ENCODE measurements at places on chromosomes 2 and 18. TPM values are rescaled to one million over a fixed set of nuclear protein-coding genes. Genes with fewer than 3 reads are reported as not detected.

GRCh38 chr18:49476664-49477411 is 10.2 kb downstream of the C18orf32 start:
- DNase-seq = no peak

Gene SERPINB12
- not detected for total RNA-seq

GRCh38 chr18:70671889-70672565 is 383.2 kb downstream of the SOCS6 start:
- no peak for DNase-seq

DNA sequence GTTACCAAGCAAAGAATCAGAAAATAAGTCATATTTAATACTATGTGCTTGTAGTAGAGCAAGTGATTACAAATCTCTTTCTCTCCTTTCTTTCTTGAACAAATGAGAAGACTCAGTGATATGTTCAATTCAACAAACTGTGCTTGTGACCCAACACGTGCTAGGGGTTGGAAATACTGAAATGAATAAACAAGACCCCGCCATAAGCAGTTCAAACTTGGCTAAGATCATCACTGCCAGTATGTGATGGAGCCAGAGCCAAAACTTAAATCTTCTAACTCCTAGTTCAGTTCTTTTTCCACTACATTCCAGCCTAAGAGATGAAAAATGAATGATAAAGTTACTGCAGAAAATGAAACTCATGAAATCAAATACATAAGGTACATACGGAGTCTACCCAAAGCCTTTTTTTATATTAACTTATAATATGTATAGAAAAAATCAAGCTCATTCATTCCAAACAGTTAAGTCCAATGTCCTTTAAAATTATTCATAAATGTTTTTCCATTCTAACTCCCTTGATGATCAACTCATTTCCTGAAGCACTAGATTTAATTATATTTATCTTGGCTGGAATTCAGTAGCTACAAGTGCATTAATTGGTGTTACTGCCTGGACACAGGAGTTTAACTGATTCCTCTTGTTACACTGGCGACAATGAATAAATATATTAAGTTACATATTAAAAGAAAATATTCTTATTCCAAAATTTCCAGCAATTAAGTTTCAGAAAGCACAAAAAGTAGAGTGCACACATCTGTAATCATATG is 36.0 kb downstream of the GALNT3 start:
- DNase-seq = no peak

DNA sequence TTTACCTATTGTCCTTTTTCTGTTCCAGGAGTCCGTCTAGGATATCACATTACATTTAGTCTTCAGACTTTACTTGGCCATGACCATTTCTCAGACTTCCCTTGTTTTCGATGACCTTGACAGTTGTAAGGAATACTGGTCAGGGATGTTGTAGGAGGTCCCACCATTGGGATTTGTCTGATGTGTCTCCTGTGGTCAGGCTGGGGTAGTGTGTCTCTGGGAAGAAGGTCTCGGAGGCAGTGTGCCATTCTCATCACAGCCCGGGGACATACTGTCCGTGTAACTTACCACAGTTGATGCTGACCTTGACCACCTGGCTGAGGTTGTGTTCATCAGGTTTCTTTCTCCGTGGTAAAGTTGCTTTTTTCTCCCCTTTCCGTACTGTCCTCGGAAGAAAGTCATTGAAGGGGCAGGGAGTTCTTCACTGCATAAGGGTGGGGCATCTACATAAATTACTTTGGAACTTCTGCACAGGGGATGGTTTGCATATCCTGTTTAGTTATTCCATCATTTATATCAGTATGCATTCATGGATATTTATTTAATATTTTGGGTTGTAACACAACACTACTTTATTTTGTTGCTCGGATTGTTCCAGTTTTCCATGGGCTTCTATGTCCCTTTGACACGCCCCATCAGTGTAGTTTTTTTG is 41.2 kb downstream of the ZNF532 start:
- no peak for DNase-seq

Gene DNAH6
- total RNA-seq = 0.11 TPM

DNA sequence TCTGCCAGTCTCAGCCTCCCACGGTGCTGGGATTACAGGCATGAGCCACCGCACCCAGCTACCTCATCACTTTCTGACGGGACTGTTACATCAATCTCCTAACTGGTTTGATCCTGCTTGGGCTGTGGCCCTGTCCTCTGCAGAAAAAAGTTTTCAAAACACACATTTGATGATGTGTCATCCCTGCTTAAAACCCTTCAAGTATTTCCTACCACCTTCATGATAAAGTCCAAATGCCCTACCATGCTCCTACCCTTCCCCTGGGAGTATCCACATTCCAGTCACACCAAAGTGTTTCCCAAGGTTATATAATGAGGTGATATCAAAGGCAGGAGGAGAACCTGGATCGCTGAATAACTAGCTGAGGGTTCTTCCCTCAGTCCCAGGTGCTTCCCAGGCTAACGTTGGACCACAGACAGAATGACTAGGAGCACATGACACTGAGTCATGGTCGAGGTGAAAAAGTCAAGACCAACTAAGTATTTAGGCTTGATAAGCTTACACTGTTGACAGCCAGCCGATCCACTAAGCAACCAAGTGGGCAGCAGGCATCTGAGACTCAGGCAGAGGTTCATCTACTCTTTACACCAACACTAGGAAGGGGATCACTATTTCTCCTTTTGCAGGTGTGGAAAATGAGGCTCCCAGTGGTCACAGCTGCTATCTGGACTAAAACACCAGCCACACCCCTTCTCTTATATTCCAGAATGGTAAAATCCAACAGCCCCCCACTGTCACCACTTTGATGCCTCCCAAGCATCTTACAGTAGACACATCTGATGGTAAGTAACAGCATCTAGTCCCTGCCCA is 31.8 kb downstream of the CYRIA start:
- DNase-seq = no peak

DNA sequence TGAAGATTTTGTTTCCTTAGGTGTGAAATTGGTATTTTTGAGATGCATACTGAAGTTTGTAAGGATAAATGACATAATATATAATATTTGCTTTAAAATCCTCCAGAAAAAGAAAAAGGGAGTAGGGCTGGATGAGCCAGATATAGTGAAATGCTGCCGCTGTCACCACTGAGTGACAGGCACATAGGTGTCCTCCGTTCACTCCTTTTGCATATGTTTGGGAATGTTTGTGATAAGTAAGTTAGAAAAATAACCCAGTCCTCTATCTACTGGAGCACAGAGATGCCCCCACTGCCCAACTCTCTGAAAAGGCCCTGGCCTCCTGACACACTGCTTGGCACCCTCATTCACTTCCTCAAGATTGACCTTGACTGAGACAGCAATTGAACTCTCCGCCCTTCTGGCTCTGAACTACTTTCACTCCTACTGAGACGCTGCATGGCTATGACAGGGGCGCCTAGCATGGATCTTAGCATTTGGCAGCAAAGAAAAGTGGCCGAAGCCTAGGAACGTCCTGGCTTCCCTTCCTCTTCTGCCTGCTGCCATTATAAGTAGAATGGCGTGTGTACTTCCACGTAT is 10.1 kb downstream of the ID2 start:
- DNase-seq = no peak

Gene WDR7
- total RNA-seq = 22.3 TPM

DNA sequence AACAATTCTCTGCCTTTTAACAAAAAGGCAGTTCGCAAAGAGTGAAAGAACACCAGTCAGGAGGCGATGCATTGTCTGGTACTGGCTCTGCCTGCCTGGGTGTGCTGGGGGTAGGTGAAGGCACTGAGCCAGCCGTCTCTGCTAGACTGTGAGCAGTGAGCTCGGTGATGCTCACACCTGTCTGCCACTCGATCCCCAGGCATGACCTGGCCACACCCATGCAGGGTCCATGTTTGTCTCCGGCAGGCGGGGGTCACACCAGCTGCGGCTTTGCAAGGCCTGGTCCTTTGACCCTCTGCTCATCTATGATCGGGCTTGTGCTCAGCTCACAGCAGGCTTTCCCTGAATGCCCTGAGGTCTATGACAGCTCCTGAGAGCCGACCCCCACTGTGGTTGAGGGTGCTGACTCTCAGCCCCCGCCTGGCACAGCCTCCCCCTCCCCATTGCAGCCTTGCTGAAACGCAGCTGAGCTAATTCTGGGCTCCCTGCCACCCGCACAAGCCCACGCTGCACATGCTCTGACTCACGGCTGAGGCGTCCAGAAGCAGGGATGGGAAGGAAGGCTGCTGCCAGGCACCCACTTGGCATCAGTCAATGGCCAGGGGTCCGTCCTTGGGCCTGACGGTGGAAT is 23.7 kb downstream of the CRACDL start:
- no peak for DNase-seq
